Activated CD4-positive, alpha-beta T cell treated with anti-CD3 and anti-CD28 coated beads, Interleukin-2, amount 50 U/mL, for 1 hour (primary cell): ENCODE measurements at places on chromosomes 6 and 20.

- DNase-seq, result no peak
Observed at GRCh38 chr20:46004889-46005473, 3.7 kb upstream of the MMP9 start.

DNA sequence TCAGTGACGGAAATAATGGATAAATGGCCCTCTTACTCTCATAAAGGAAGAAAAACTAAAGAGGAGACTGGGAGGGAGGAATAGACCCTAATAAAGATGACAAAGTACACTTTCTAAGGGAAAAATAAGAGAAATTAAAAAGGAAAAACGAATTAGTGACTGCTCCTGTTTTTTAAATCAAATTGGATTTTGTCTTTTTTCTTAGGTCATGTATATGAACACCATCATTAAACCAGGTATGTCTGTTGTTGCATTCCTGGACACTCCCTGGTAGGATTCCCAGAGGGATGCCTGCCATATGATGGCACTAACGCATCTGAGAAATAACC lies 59.4 kb upstream of the BTN3A2 start:
- DNase-seq, result no peak

DNA sequence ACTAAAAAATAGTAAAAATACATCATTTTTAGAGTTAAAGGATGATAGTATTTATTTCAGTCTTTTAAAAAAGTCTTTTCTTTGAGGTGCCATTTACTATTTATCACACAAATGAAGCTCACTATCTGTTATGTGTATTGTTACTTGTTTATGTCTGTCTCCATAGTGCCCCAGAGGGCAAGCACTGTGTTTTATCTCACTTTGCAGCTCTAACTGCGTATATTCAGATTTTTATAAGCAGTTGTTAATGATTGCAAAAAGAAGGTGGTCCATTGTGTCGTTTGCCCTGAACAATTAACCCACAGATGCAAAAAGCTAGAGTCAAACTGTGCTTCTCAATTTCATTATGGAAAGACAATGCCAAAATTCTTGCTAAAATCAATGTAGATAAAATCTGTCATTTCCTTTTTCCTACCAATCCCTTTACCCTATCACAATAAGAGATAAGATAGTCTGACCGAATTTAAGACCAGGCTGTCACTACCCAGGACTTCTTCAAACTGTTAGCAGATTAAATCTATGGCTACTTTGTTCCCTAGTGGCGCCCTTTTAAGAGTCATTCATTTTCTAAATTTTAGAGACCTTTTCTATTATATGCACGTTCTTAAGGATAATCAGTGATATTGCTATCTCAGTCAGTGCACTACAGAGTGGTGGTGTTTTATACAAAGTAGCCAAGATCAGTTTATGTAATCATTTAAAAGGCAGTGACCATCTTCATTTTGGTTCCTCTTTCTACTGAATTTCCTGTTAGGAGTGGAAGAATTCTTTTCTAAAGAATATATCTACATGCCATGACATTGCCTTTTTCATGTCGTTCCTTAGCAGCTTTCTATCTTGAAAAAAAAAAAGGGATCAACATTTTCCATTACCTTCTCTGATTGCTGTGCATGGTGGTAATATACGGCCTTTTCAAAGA lies 133.1 kb upstream of the PRDM1 start:
- no peak for DNase-seq

DNA sequence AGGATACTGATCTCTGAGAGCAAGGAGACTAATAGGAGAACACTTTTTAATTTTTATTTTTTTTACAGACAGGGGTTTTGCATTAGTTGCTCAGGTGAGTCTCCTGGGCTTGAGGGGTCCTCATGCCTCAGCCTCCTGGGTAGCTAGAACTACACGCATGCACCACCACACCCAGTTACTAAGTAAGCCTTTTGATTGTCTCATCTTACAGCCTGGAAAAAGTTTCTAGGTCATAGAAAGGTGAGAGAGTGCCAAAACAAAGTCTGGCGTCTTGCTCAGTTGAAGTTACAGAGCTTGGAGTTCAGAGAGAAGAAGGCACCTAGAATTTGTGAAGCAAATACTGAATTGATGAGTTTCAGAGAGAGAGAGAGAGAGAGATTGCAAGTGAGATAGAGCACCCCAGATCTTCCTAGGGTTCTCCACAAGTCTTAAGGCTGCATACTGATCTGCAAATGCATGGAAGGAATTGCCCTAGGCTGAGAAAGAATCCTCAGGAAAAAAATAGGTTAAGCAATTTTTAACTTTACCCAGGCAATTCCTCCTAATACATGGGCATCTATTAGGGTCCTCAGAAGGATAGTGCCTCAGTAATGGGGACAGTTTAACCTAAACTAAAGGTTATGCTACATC lies 37.6 kb upstream of the PHIP start:
- no peak for DNase-seq

- DNase-seq, result no peak
Observed at GRCh38 chr6:138013959-138014358, 93.3 kb downstream of the PERP start.

DNA sequence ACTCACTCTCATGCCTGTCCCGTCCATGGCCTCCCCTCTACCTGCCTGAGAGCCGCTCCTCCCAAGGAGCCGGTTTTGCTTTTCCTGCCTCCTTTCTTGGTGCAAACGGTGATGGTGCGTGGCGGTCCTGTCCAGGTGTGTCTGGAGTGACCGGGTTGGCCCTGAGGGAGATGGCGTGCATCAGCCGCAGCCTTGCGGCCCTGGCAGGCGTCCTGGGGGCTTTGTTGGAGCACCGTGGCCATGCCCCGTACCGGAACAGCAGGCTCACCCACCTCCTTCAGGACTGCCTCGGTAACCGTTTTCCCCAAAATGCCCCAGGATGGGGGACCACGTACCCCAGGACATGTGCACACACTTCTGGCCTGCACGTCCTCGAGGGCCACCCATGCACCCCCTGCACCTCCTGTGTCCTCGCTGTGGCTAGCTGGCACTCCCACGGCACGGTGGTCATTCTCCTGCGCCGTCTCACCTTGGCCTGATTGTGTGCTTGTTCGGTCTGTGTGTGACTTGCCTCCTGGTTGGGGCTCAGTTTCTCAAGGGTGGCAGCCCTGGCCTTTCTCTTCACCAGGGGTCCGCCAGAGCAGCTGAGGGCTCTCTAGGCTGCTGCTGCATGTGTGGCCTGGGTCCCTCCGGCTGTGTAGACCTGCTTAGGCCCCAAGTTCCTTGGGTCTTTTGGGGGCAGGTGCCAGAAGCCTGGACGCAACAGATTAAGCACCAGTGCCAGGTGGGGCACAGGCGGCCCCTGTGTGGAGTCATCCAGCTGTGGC lies 36.4 kb downstream of the FRMD1 start:
- no peak for DNase-seq

DNA sequence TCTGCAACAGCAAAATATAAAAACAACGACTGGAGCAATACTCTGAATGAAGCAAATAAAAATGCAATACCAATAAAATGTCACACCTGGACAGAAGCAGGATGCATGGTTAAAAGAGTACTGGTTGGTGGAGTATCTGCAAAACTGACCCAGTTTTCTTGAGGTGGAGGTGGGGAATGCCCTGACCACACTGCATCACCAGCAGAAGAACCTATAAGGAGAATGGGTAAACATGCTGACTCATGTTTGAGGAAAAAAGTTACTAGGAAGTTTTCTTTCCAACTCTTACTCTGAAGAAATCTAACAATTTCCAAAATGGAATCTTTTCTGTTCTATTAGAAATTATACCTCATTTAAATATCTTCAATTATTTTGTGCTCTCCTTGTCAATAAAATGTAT lies 43.6 kb downstream of the REPS1 start:
- DNase-seq, result no peak

GRCh38 chr20:63354636-63355350 lies 6.4 kb downstream of the CHRNA4 start:
- no peak for DNase-seq

DNA sequence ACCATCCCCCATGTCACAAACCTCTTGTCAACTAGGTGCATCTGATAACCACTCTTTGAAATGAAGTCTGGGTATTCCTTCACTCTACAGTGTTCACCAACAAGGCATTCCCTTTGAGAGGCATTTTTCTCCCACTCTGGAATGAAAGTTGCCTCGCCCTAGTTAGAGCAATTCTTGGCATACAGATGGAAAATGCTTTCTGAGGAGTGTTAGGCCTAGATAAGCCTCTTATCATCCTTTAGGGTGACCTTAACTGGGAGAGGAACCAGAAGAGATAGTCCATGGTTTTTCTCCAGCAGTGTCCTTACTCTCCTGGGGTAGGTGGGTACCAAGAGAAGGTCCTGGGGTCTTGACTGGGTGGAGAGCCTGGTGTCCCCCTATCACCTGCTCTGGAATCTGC lies 14.8 kb downstream of the CLIC5 start:
- no peak for DNase-seq

DNA sequence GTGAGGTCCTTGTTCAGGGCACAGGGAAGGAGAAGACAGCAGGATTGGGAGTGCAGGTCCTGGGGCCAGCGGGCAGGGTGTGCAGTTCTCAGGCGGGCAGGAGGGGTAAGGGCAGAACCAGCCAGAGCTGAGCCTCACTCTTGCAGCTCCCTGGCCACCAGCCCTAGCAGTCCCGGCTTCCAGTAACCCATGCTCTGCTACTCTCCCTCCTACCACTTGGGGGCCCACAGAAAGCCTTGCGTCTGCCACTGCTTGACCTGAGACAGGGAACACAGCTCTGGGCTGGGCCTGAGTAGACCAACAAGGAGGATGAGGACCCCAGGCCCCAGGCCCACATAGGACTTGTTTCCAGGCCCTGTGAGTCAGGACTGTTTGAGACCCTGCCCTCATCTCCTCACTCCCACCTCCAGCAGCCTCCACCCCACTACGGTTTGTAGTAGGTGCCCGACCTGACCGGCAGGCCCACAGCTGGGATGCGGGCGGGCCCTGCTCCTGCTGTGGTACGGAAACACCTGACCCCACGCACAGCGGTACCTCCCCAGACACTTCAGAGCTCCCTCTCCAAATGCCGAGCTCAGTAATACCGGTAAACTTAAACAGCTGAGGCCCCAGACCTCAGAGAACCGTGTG lies 39.2 kb downstream of the KCNK5 start:
- DNase-seq, result no peak

GRCh38 chr20:40511478-40511877 lies 177.6 kb downstream of the MAFB start:
- no peak for DNase-seq

- DNase-seq, result no peak
Observed at GRCh38 chr20:50126662-50127061, 13.7 kb upstream of the UBE2V1 start.

DNA sequence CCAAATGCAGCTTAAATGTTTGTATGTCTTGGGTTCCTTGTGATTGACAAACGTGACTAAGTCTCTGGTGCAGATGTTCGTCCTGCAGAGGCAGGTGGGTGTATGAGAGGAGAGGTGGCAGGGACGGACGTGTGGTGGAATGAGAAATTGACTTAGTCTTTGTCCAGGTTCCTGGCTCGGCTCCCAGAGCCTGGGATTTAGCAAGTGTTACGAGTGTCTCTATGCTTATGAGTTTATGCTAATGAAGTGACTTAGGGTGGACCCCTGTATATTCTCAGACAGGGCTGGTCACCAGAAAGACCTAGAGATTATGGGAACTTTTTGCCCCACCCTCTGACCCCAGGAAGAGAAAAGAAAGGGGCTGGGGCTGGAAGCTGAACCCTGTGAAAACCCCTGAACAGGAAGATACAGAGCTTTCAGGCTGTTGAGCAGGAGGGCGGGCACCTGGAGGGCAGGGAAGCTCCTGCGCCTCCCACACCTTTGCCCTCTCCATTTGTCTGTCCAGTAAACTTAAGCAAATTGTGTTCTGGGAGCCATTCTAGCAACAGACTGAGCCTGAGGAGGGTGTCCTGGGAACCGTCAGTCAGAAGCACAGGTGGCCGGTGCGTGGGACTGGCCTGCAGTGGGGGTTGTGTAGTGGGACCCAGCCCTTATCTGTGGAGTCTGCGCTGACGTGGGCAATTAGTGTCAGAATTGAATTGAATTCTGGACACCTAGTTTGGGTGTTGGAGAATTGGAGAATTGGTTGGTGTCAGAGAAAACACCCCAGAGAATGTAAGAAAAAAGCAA lies 362.1 kb downstream of the CDH4 start:
- no peak for DNase-seq

DNA sequence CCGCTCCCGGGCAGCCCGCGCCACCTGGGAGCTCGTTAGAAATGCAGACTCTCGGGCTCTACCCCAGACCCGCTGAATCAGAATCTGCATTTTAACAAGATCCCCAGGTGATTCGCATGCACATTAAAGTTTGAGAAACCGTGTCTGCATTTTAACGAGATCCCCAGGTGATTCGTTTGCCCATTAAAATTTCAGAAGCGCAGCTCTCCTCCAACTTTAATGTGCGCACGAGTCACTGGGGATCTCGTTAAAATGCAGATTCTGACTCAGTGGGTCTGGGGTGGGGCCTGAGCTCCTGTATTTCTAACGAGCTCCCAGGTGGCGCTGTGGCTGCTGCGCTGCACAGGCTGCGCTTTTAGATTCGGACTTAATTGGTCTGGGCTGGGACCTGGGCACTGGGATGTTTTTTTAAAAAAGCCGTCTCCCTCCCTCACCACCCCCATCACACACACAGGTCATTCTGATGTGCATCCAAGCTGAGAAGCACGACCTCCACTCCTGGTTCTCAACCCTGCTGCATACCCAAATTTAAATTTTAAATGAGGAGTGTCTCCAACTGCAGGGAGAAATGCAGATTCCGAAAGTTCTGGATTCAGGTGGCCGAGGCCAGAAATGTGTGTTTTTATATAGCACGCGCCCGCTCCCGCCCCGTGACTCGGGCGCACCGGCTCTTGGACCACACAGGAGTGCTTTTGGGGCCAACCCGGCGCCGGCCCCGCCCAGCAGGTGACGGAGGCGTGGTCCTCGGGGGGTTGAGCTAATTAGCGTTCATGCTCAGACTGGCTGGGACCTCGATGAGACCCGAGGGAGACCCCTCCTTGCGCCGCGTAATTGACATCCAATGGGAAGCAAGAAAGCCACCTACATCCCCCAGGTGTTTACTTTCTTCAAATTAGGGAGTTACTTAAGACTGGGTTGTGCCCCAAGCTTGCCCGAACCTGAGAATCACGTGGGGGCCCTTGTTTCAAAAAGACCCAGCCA lies 85.8 kb downstream of the ZFP64 start:
- no peak for DNase-seq

GRCh38 chr6:31465185-31465536 lies 32.8 kb upstream of the MICB start:
- no peak for DNase-seq

DNA sequence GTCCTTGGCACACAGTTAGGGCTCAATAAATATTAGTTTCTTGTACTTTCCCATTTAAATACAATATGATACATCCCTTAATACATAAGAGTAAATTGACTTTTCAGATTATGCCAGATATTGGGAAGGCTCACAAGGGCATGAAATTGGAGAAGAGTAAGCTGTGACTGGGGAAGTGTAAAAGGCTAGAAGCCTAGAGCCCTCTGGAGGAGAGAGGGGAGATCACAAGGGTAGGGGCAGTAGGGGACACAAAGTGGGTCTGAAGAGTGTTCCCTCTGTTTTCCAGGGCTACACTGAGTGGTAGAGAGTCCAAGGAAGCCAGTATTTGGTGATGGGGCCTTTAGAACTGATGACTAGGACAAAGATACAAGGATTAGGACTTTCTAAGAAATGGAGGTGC lies 562.9 kb upstream of the CHD6 start:
- no peak for DNase-seq

- no peak for DNase-seq
Observed at GRCh38 chr6:56807989-56808337, 146.9 kb upstream of the BEND6 start.

GRCh38 chr20:24163506-24163905 lies 174.9 kb upstream of the GGTLC1 start:
- DNase-seq, result no peak
